Spinal cord (tissue), 10 donors: ENCODE measurements at places on chromosomes 6 and 20. TPM values are rescaled to one million over a fixed set of nuclear protein-coding genes. Genes with fewer than 3 reads are reported as not detected.

DNA sequence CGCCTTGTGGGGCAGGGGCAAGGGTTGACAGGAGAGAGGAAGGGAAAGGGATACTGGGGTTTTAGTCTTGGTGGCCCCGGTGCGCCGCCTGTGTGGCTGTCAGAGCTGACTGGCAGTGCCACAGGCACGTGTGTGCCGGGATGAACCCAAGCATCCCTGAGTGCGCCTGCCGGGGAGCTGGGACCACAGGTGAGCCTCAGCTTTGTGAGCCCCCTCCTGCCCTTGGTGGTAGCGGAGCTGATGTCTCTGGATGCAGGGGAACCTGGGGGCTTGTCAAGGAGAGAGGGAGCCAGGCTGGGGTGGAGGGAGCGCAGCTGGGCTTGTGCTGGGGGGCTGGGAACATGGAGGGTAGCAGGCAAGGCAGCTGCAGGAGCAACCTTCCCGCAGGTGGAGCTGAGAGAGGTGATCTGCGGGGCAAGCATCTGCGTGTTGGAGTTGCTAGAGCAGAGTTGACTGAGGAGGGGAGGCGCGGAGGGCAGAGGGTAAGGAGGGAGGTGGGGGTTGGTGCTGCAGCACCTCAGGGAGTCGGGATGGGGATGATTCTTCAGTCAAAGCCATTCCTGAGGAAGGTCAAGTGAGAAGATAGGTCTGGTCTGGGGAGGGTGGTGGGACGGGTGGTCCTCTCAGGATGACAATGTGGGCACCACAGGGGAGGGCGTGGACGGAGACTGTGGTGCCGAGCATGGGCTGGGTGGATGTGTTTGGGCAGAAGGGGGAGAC, 28.1 kb downstream of the PYGB start:
- no peak for DNase-seq

DNA sequence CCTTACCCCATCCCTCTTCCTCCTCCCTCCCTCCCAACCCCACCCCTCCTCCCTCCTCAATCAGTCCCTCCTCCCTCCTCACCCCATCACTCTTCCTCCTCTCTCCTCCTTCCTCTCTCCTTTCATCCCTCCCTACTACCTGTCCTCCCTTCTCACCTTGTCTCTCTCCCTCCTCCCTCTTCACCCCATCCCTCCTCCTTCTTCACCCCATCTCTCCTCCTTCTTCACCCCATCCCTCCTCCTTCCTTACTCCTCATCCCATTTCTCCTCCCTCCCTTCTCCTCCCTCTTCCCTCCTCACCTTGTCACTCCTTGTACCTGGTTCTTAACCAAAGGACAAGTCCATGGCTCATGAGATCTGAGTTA, 222.4 kb downstream of the TTLL2 start:
- no peak for DNase-seq

DNA sequence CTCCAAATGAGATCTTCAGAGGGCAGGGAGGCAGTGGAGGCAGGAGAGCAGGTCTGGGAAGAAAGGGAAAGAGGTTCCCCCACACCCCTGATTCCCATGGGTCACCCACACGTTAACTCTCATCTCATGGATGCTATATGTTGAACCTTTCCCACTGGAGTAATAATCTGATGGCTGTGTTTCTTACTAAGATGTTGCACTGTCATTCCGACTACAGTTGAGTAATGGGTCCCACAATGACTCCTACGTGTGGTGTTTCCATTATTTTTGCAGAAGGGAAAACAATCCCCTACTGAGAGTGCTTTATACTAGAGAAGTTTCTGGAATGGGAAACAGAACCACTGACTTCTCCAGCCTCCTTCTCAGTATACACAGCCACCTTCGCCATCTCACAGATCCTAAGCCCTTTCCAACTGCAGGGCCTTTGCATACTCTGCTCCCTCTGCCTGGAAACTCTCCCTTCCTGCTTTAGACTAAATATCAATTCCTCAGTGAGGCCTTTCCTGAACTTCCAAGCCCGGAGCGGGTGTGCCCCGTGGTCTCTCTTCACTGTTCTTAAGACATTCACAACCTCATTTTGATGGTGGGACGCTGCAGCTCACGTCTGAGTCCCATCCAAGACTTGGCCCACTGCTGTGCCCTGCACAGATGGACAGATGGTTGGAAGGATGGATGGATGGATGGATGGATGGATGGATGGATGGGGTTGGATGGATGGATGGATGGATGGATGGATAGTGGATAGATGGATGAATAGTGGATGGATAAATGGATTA, 238.6 kb upstream of the PMEPA1 start:
- DNase-seq: no peak

DNA sequence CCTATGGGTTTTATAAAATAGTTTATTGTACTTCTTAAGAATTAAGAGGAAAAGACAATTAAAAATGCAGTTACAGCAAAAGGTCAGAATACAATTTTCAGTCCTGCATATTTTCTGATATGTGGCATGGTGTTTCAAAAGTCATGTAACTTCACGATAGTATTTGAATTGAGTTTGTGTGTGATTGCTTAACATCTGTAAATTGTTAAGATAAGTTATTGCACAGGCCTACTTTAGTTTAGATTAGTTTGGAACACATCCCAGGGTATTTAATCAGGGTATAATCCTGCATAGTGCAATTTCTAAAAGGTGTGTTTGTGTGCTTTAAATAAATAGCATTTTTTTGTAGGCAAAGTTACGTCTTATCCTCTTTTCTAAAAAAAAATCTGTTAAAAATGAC, 289.6 kb downstream of the RIMS1 start:
- no peak for DNase-seq

DNA sequence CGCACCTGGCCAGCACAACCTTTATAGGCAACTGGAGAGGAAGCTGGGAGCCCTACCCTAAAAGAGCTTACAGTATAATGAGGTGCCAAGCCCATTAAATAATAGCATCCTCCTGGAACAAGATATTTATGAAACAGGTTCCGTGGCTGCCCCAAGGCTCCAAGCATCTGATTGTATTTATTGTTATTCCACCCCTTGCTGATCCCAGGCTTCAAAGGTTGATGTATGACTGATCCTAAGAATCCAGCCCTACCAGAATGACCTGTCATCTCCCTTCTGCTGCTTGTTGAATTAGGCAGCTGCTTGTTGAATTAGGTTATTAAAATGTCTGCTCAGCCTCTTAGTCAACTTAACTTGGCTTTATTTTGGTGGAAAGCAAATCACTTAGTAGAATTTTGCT, 35.2 kb upstream of the SASH1 start:
- no peak for DNase-seq

Gene C4B
- 113 TPM for total RNA-seq
